ENCODE measurements at places on chromosomes 3 and 15.

DNA sequence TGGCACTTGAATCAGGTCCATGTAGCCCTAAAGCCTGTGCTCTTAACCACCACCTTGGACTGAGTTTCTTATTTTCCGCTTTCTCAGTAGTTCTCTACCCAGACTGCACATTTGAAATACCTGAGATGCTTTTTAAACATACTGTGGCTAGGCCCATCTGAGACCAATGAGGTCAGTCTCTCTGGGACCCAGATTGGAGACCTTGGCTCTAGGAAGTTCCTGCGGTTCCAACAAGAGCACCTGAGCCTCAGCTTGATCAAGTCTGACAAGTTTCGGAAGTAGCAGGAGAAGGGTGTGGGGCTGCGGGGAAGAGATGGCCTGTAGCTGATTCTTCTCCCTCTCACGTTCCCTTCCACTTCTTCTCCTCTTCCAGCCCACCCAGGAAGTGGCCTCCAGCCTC is 11.5 kb upstream of the TSEN2 start:
- no peak for DNase-seq

- DNase-seq = peak; percentile 74
Observed at GRCh38 chr15:34799149-34800101, 4.1 kb upstream of the ACTC1 start.

DNA sequence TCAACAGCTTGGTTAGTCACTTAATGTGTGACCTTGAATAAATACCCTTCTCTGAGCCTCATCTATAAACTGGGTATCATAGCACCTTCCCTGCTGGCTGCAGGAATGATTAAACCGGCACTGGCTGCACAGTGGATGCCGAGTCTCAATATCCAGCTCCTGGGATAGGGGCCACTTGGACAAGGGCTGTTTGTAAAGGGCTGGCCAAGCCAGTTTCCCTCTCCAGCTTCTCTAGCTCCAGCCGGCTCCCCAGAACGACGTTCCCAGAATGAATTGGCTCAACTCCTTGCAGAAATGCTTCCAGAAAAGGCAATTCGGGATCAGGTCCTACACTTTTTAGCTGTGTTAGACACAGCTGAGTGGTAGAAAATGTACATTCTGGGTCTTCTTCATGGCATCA is 58.8 kb downstream of the LSM3 start:
- DNase-seq = peak; percentile 56

- DNase-seq = no peak
Observed at GRCh38 chr15:98722645-98723044, 74.3 kb downstream of the IGF1R start.

DNA sequence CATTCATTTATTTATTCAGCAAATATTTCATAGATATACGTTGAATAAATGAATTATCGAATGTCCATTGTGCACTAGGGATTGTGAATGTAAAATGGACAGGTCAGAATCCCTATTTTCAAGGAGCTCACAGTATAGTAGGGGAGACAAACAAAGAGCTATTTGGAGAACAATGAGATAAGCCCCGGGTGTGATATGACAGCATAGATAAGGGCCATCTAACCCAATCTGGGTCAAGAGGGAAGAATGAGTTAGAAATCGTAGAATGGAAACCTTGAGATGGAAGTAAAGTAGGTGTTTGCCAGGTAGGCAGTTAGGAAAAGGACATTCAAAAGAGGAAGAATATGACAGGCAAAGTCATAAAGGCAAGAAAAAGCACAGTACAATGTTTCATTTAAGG is 132.2 kb upstream of the GOLGA6L4 start:
- no peak for DNase-seq

- DNase-seq = no peak
Observed at GRCh38 chr3:66378256-66378655, 122.6 kb downstream of the LRIG1 start.

DNA sequence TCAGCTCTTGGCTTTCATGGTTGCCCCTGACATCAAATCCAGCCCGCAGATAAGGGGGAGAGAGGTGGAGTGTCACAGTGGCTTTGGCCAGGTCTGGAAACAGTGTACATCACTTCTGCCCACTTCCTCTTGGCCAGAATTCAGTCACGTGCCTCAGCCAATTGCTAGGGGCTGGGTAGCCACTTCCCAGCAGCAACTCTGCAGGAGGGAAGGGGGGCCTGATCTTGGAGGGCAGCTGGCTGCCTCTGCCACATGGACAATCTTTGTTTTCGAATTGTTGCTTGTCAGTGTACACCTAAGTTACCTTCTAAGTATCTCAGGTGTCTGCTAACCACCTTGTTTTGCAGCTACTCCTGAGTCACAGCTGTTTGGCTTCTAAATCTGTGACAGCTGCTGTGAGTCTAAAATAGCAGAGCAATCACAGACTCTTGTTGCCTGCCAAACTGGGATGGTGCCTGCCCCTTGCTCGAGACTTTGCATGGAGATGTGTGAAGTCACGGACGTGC is 41.0 kb upstream of the LIMD1 start:
- peak; percentile 74 for DNase-seq

GRCh38 chr3:175398676-175399075 is 539.5 kb downstream of the NAALADL2 start:
- no peak for DNase-seq

GRCh38 chr3:129501630-129502029 is 26.8 kb upstream of the RHO start:
- no peak for DNase-seq

GRCh38 chr3:65810302-65810701 is 228.4 kb downstream of the MAGI1 start:
- no peak for DNase-seq

GRCh38 chr15:26628071-26628470 is 144.8 kb downstream of the GABRB3 start:
- DNase-seq = no peak

- DNase-seq = no peak
Observed at GRCh38 chr15:74307827-74308811, 59.3 kb downstream of the CYP11A1 start.

GRCh38 chr15:87881026-87881425 is 375.5 kb downstream of the NTRK3 start:
- no peak for DNase-seq

- peak; percentile 39 for DNase-seq
Observed at GRCh38 chr3:105353485-105354161, 13.1 kb upstream of the ALCAM start.

GRCh38 chr3:18036450-18036815 is 294.0 kb upstream of the TBC1D5 start:
- no peak for DNase-seq

DNA sequence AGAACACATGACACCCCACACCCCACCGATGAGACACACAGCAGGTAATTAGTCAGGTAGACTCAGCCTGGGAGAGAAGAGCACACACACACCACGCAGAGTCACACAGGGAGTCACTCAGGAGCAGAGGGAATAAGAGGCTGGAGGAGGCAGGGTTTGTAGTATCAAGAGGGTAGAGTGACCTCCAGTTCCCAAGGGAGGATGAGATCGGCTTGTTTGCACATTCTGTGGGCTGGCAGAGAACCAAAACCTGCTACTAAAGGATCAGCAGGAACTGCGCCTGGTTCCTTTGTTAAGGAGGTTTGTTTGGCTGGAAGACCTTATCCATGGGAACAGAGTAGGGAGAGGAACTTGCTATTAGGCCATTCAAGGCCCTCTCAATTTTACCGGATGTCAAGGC is 281.4 kb upstream of the SLCO3A1 start:
- DNase-seq = no peak

- no peak for DNase-seq
Observed at GRCh38 chr3:123953735-123954134, 7.3 kb downstream of the CCDC14 start.
